ENCODE measurements at places on chromosomes 6 and 20.

DNA sequence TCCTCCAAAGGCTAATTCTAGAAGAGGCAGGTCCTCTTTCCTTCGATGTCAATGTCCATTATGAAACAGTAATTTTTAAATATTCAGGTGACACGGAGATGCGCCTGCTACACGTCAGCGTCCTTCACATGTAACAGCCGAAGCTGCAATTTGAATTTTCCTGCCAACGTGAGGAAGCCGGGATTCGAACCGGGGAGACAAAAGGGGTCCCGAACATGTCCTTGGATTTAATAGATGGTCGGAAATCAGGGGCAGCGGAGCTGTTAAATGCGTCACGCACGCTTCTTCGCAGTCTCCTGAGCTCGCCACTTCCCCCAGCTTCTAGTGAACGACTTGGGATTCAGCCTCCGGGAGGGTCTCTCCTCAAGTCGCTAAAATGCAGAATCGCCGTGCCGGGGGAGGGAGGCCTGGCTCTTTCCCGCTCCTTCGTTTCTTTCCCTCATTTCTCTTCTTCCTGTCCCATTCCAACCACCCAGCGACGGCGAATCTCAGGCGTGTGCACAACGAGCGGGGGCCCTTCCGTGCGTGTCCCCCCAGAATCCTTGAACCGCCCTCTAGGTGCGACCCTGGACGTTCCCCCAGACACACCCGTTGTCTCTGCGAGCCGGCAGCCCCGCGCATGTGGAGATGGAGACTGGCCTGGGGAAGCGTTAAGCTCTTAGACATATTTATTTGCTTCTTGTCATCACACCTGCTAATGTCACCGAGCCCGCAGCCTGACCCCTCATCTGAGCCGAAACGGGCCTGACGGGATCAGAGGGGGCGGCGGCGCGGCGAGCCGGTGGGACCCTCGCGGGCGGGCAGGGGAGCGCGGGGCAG lies 1.3 kb upstream of the FOXC1 start:
- no peak for DNase-seq
- peaks cover 92% of the 10 kb centered on the region for H3K27me3 ChIP-seq
- no peaks in the 10 kb centered on the region for H3K36me3 ChIP-seq
- peak overlapping the region; percentile 77 for H3K4me3 ChIP-seq
- H3K27ac ChIP-seq = peak overlapping the region; percentile 91

DNA sequence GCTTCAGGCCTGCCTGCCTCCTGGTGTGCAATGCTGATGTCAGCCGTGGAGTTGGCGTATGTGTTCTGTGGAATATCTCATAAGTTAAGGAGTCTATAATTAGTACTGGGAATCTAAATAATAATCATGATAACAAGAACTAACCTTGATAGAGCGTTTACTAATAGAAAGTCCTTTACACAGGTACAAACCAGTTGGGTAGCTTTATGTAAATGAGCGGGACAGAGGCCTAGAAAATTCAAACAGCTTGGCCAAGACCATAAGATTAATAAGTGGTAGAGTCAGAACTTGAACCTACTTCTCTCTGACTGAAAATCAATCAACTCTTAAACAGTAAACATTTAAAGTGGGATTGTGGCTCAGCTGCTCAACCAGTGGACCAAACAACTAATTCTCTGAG lies 570.9 kb upstream of the AGPAT4 start:
- H3K27me3 ChIP-seq = no peaks in the 10 kb centered on the region
- H3K4me1 ChIP-seq = no peaks in the 10 kb centered on the region
- H3K4me3 ChIP-seq = no peak overlapping the region

DNA sequence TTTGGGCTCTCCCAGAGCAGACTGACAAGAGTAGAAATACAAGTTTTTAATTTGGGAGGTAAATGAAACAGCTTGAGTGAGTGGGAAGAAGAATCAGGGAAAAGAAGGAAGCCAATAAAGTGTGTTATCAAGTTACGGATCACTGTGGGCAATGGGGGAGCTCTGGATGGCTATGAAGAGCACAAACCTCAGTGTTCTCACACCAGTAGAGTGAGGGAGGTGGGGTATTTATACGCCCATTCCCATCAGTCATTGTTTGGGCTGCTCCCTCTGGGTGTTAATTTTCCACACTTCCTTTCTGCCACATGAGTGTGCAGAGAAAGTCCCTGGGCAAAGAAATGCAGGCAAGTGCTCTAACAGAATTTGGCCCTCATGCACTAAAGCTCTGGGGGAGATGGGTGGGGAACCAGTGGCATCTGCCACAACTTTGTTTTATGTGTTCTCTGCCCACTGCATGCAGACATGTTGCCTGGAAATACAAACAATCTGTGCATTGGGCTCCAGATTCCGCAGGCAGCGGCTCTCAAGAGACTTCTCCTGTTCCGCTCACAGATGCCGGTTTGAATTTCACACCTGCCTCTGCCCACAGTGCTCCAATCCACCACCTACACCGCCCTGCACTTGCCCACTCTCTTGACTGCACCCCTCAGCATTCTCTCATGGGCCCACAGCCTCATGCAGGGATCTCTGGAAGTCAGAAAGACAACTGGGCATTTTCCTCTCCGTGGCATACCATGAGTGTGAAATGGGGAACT lies 211.1 kb upstream of the RNF24 start:
- no peak for DNase-seq
- no peak overlapping the region for H3K4me3 ChIP-seq
- H3K36me3 ChIP-seq = no peaks in the 10 kb centered on the region
- peaks cover 9% of the 10 kb centered on the region for H3K27me3 ChIP-seq

DNA sequence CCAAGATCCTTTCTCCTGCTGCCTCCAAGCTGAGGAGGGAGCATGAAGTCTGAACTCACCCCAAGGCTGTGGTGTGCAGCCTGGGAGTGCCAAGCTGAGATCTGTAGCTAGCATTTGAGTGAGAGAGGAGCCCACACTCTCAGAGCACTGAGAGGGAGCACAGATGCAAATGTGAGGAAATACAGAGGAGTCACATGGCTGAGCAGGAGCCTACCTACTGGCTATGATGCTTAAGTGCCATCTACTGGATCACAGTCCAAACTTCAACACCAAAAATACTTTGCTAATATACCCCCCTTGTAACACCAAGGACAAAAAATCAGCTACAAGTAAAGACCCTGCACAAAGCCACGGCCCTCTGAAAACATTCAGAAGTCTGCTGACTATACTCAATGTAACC lies 94.4 kb upstream of the IMPG1 start:
- no peak overlapping the region for H3K27ac ChIP-seq
- no peaks in the 10 kb centered on the region for H3K36me3 ChIP-seq
- no peak overlapping the region for H3K4me3 ChIP-seq
- H3K4me1 ChIP-seq = no peaks in the 10 kb centered on the region

DNA sequence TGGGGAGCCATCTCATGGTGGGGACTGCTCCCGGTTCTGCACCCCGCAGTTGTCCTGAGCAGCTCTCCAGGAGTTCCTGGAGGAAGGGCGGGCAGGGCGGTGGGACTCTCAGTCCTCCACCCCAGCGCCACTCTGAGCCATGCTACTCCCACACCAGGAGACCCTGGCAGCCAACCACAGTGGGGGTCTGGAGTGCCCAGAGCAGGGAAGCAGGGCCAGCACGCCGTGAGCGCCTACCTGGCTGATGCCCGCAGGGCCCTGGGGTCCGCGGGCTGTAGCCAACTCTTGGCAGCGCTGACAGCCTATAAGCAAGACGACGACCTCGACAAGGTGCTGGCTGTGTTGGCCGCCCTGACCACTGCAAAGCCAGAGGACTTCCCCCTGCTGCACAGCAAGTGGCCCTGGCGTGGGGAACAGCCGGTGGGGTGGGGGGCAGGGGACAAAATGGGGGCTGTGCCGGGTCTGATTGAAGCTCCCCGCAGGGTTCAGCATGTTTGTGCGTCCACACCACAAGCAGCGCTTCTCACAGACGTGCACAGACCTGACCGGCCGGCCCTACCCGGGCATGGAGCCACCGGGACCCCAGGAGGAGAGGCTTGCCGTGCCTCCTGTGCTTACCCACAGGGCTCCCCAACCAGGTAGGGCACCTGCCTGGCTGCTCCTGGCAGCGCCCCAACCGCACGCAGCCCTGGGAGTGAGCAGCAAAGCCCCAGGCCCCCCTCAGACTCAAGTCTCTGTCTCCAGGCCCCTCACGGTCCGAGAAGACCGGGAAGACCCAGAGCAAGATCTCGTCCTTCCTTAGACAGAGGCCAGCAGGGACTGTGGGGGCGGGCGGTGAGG lies 1.6 kb upstream of the TNFRSF6B start:
- H3K27ac ChIP-seq = peak overlapping the region; percentile 71
- no peak overlapping the region for H3K4me3 ChIP-seq
- H3K36me3 ChIP-seq = peaks cover 9% of the 10 kb centered on the region

DNA sequence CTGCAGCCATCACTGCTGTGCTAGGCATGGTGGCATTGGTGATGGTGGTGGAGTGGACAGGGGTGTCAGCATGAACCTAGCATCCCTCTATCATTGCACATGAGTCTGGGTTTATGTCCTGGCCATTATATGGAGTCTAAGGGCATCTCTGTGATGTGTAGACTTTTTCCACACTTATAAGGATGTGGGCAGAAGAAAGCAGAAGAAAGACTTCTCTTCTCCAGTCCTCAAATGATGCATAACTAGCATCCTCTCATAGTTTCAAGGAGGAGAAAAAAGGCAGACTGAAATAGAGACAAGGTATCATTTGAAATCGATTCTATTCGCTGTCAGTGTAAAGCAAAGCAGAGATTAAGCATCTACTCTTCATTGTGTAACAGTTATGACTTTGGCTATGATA lies 140.0 kb upstream of the ATXN1 start:
- no peaks in the 10 kb centered on the region for H3K27me3 ChIP-seq
- H3K36me3 ChIP-seq = no peaks in the 10 kb centered on the region
- DNase-seq = no peak
- H3K27ac ChIP-seq = no peak overlapping the region
- H3K4me1 ChIP-seq = no peaks in the 10 kb centered on the region
- H3K4me3 ChIP-seq = no peak overlapping the region

DNA sequence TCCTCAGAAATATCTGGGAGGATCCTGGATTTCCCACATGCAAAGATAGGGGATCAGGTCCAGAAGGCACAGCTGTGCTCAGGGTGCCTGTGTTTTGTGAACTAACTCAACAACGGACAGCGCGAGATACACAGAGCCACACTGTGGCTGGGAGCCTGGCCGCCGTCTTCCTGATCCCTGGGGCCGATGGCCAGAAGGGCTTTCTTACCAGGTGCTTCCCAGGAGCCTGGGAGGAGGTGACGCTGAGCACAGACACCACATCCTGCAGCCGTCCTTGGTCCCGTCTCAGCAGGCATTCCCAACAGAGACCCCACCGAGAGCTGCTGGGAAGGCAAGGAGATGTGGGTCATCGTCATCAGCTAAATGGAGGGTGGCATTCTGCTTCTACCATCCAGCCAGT lies 144.6 kb upstream of the AFDN start:
- H3K27ac ChIP-seq = peak overlapping the region; percentile 82
- H3K4me1 ChIP-seq = peaks cover 67% of the 10 kb centered on the region
- no peak overlapping the region for H3K4me3 ChIP-seq
- no peak for DNase-seq
- no peaks in the 10 kb centered on the region for H3K36me3 ChIP-seq
- H3K27me3 ChIP-seq = no peaks in the 10 kb centered on the region

GRCh38 chr6:79657238-79657637 lies 26.1 kb downstream of the SH3BGRL2 start:
- no peaks in the 10 kb centered on the region for H3K36me3 ChIP-seq
- H3K4me3 ChIP-seq = no peak overlapping the region
- H3K27ac ChIP-seq = no peak overlapping the region
- no peak for DNase-seq
- no peaks in the 10 kb centered on the region for H3K4me1 ChIP-seq
- H3K27me3 ChIP-seq = no peaks in the 10 kb centered on the region

DNA sequence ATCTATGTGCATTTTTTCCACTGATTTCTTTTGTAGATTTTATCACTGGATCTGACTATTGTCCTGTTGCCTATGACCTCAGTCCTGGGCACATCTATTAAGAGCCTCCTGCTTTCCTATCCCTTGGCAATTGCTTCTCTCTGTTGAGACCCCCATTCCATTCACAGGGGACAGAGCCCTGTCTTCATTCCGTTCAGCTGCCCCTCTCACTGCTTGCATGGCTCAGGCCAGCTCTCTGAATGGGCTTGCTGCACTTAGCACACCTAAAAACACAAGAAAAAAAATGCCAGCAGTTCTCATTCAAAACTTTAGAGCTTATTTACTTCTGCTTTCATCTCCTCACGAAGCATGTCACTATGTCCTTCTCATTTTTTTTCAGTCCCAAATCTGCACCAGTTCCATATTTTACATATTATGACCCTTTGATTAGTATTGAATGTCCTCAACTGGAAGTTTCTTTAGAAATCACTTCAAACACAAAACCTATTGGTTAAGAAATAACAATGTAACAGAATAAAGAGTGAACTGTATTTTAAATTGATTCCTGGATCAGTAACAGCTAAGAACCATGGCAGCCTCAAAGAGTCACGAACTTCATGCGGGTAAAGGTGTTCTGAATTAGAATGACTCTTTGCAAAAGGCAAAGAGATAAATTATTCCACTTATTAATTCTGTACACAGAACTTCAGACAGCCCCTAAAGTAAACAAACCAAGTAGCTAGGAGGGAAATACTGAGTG lies 616.5 kb downstream of the C6orf118 start:
- H3K4me3 ChIP-seq = no peak overlapping the region
- peaks cover 14% of the 10 kb centered on the region for H3K4me1 ChIP-seq
- H3K27me3 ChIP-seq = no peaks in the 10 kb centered on the region
- H3K36me3 ChIP-seq = no peaks in the 10 kb centered on the region

DNA sequence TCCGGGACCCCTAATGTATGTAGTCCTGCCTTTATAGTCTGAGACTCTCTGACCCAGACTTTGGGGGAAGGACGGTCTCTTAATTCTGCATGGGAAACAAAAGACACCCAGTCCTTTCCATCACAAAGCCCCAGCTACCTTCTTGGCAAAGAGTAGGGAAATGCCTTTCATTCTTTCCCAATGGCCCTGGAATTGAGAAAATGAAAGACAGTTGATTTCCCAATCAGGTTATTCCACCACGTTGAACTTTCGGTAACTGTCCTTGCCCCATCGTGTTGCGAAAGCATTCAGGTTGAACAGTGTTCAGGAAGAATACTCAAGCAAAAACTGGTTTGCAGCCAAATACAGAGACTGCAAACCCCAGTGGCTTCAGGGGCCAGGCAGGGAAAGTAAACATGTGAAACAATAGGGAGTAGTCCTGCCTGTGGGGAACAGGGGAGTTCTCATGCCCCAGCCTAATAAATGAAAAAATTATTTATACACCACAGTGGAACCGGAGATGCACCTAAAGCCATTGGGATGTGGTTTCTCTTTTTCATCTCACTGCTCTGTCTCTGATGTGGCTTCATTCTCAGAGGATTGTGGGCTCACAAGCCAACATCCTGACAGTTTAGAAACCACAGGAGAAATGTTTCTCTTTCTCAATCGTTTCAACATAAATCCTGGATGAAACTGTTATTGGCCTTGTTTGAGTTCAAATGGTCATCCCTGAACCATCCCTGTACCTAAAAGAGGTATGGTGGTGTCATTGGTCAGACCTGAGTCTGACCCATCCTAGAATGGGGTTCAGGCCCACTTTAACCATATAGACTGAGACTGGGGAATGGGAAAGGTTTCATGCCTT lies 44.2 kb upstream of the SLC9A8 start:
- peak overlapping the region; percentile 67 for H3K27ac ChIP-seq
- H3K27me3 ChIP-seq = no peaks in the 10 kb centered on the region
- H3K4me3 ChIP-seq = no peak overlapping the region
- H3K36me3 ChIP-seq = no peaks in the 10 kb centered on the region
- H3K4me1 ChIP-seq = peaks cover 68% of the 10 kb centered on the region
- DNase-seq = no peak

All from left ventricle myocardium inferior (tissue), 1 donor.